Stimulated activated CD4-positive, alpha-beta T cell treated with anti-CD3 and anti-CD28 coated beads, Interleukin-4, amount 100 ng/mL, for 48 hours (primary cell): ENCODE measurements at places on chromosomes 7 and 10.

DNA sequence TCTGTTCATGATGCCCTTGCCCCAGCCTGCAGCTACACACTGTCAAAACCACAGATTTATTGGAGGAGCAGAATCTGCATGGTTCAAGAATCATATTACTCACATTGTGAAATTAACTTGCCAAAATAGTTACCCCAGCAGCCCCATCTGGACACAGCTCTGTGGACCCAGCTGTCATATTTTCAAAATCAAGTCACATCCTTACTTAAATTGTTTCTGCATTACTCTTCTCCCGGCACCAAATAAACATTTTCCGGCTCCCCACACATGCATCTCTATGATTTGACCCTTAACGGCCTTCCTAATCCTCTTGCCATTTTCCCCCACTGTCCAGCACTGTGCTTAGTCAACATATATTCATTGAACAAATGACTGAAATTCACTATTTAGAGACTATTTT lies 43.8 kb upstream of the GPR26 start:
- DNase-seq, result no peak

DNA sequence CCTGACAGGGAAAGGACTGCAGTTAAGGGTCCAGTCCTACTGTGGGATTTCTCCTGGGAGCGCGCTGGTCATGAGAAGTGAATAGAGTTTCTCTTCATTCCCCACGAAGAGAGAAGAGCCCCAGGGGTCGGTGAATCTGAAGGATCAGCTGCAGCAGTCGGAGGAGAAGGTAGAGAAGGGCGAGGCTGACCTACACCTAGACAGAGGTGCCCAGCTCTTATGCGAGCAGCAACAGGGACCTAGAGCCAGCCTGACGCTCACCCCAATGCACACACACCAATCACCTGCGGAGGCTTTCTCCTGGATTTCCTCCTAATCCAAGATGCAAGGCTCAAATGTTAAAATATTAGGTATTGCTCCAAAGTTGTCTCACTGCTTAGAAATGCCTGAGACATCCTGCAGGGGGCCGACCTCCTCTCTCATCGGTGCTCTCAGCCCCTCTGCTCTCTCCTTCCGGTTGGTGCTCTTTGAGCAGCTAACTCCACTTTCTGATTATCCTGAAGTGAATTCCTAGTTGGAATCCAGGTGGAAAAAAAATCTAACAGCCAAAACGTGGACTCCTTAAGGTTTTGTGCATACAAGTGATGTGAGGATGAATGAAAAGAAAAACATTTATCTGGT lies 176.4 kb downstream of the AHR start:
- DNase-seq, result no peak

- DNase-seq, result no peak
These were observed 29.4 kb upstream of the NKX6-2 start for GRCh38 chr10:132815168-132815857.

- no peak for DNase-seq
These were observed 51.2 kb upstream of the CDK13 start for GRCh38 chr7:39898867-39899266.

- no peak for DNase-seq
These were observed 427.6 kb downstream of the INHBA start for GRCh38 chr7:41275255-41275654.
